Activated CD4-positive, alpha-beta T cell treated with anti-CD3 and anti-CD28 coated beads, Interleukin-2, amount 50 U/mL, for 1 hour (primary cell): ENCODE measurements at places on chromosomes 13 and 19.

DNA sequence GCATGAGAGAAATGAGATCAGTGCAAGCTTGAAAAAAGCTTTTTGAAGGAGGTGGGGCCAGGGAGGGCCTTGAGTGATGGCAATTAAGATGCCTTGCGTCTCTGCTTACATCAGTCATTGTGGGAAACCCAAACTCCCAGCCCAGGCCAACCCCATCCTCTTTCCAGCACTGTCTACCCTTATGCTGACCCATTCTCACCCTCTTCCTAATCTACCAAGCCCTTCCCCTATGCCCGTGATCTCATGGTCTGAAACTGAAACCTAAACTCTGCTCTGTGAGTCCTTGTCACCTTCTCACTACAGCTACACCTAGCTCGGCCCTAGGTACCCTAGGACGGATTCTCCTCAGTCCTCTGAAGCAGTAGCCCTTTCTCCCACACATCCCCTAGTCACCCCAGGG lies 36.0 kb upstream of the SERP2 start:
- DNase-seq = no peak

DNA sequence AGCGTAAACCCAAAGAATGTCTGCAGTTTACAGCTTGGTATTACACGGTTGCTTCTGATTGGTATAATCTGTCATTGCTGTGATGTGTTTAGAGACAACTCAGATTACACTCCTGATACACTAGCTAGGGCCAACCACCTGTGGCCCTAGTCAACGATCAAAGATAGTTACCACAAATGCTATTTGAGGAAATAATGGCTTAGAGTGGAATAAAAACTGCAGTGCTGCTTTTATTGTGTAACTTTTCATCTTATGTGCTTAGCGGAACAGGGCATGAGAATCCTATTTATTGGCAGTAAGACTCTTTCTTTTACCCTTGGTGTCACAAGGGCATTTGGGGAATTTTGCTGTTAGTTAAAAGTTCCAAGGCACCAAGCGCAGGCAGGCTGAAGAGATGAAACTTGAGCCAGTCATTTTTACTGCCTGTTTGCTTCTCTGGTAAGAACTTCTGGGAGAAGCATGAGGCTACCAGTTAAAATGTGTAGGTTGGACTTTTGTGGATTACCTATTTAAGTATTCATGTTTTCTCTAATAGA lies 363.3 kb downstream of the KCNRG start:
- DNase-seq = no peak

GRCh38 chr13:92682832-92683517 lies 543.6 kb upstream of the GPC6 start:
- DNase-seq = no peak

DNA sequence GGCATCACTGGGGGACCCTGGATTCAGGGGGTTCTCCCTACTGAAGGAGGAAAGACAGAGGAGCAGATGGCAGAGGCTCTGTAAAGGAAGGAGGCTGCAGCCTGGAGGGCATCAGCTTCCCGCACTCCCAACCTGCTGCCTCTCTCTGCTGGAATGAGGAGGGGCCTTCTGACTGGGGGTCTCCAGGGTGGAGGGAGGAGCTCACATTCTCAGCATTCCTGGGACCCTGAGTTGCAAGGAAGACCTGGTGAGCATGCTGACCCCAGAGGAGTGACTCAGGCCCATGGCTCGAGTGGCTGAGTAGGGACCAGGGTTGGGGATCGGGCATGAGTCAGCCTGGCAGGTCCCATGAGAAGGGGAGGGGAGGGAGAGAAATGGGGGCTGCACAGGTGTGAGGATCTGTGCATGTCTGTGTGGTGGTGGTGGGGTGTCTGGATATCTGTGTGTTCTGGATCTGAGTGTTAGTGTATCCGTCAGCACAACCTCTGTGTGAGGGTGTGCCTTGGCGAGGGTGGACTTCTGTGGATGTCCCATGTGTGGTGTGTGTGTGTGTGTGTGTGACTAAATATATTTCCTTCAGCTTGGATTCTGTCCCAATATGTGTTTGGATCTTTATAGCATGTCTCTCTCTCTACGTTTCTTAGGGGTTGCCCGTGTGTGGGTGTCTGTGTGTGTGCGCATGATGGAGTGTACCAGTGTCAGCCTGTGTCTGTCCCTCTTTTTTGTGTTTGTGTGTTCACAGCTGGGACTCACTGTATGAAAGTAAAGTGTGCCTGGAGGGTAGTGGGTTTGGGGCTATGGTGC lies 4.6 kb downstream of the AXL start:
- no peak for DNase-seq

- DNase-seq = no peak
Measured at GRCh38 chr19:10727685-10728201, 9.9 kb downstream of the DNM2 start.

GRCh38 chr13:23021906-23022305 lies 158.9 kb upstream of the SGCG start:
- DNase-seq = no peak

DNA sequence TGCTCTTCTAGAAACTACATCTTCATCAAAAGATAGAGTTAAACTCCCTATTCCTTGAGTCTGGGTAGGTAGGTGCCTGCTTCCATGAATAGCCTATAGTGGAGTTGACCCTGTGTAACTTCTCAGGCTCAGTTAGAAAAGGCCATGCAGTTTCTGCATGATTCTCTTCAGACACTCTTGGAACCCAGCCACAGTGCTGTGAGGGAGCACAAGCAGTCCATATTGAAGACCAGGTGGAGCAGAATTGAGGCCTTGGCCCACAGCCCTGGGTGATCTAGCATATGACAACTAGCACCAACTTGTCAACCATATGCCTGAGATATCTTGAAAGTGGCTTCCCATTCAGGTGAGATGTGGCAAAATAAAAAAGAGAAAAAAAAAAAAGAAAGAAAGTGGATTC lies 10.3 kb upstream of the PAN3 start:
- DNase-seq = no peak

DNA sequence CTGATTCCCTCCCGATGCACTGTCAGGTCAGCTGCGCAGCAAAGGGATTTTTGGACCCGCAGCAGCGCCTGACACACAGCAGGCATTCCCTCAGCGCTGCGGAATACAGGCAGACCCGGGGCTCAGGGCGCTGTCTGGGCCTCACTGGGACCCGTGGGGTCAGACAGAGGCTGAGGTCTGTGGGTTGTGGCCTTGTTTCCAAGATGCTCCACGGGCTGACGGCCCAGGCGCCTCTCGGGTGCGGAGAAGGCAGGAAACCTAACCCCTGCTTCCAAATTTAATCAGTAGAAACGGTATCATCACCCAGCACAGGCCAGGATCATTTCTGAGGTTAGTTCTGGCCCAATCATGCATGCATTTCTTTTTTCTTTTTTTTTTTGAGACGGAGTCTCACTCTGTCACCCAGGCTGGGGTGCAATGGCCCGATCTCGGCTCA lies 686 bp upstream of the RNF126 start:
- DNase-seq = no peak

GRCh38 chr19:44943801-44944249 lies 1.8 kb downstream of the APOC4 start:
- no peak for DNase-seq

DNA sequence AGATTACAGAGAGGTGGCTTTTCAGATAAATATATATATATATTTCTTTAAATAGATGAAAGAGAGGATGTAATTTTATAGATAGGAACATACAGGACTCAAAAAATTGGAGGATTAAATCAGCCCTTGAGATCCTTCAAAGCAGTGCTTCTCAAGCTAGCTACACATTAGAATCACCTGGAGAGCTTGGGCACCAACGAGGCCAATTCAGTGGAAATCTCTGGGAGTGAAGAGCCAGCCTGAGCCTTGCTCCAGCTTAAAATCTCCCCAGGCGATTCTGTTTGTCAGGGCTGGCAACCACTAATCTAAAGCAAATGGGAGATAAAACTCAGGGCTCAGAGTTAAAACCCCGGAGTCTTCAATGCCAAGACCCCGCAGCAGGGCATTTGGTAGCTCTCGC lies 15.0 kb upstream of the CLN5 start:
- no peak for DNase-seq

DNA sequence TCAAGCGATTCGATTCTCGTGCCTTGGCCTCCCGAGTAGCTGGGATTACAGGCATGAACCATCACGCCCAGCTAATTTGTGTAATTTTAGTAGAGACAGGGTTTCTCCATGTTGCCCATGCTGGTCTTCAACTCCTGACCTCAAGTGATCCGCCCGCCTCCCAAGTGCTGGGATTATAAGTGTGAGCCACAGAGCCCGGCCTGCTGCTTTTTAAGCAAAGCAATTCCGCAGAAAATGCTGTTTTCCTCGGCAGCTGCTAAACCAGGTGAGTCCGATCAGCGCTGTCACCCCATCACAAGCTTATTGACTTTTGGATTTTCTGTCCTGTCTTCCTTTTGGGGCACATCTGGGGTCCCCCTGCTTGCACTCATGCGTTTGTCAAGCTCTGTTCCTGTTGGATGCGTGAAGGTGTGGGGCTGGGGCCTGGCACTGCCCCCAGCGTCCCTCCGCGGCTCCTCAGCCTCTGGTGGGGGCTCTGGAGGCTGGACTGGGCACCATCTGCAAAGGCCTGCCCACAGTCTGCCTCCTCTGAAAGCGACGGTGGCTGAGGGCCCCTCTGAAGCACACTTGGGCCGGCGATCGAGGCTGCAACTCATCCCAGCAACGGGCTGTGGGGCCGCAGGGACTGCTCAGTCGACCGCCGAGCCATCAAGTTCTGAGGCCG lies 25.7 kb downstream of the CEBPG start:
- no peak for DNase-seq

DNA sequence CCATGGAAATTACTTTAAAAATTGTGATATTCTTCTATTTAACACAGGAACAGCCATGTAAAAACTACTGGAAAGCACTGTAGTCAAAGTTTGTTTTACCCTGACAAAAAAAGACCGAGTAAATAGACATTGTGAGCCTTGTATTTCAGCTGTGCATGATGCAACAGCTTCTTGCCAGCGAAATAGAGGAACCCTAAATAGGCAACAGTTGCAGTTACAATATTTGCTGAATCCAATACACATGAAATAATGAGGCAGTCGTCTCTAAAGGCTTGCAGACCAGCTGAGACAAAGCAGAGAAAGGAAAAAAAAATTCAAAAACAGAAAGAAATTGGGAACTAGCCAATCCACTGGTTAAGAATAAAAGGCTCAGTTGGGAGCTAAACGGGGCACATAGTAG lies 1001.1 kb downstream of the OLFM4 start:
- DNase-seq = no peak

GRCh38 chr19:47284324-47284899 lies 9.7 kb downstream of the INAFM1 start:
- no peak for DNase-seq

GRCh38 chr19:2253106-2254063 lies 2.8 kb downstream of the JSRP1 start:
- DNase-seq = peak; percentile 56

DNA sequence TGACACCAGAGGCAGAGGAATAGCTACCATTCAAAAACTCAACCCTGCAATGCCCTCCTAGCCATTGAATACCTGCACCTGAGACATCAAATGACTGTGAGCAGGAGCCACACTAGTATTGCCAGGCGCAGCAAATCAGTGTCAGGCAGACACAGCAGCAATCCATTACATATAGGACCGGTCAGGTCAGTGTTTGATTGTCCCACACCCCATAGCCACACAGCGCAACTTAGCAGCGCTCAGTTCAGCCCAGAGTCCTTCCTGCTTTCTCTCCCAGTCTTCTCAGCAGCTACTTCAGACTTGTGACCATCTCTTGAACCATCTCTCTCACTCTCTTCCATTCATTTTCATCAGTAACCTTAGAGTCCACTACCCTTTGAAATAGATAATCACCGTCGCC lies 181.6 kb upstream of the GPR12 start:
- no peak for DNase-seq

- DNase-seq = no peak
Measured at GRCh38 chr19:45577111-45577905, 7.3 kb downstream of the OPA3 start.

DNA sequence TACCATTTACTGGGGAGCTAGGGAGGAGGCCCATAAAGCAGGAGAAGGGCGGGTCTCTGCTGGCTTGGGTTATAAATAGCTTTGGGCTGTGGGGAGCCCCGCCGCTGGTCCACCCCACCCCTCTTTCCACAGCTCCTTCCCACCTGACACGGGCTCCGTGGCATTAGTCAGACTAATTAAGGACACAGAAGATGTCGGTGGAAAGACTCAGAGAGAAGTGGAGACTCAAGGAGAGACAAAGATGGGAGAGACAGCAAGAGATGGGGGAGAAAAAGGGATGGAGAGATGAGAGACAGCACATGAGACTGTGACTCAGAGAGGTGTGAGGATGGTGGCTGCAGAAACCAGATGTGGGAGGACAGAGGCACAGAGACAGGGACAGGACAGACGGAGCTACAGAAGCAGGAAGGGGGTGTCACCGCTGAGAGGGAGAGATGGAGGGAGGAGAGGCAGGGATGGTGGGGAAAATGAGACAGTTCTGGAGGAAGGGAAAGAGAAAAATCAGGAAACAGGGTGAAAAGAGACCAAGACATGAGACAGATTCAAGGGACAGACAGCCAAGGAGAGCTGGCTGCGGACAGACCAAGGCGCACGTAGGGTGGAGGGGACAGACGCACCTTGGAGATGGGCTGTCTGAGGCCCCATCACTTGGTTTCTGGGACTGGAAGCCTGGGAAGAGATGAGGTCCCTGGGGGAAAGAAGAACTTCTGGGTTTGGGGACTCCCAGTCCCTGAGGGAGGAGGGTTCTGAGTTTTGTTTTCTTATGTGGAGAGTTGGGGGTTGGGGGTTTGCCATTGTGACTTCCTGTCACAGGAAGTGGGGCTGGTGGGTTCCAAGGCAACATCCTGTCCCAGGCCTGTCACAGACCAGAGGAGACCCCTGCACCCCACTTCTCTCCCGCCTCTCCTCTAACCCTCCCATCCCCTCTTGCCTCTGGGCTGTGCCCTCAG lies 4.1 kb downstream of the ARHGEF1 start:
- DNase-seq = peak; percentile 58
